ENCODE measurements at places on chromosomes 16 and 17. TPM values are rescaled to one million over a fixed set of nuclear protein-coding genes. Genes with fewer than 3 reads are reported as not detected.

DNA sequence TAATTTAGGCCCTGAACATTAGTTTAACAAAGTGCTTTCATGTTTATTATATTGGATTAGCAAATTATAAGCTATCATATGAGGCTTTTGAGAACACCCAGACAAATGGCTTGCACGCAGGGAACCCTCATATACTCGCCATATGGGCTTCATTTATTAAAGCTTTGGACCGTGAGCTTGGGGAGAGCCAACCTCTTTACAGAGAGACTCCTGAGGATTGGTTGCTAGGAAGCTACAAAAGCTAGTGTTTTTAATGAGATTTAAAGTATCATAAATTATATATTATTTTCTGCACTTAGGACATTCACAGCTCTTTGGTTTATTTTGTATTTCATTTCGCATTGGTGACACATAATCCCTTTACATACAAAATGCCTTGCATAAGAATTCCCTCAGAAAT is 193.8 kb upstream of the TOX3 start:
- DNase-seq: no peak

- no peak for DNase-seq
These were observed 2.9 kb downstream of the C16orf90 start for GRCh38 chr16:3492356-3492755.

DNA sequence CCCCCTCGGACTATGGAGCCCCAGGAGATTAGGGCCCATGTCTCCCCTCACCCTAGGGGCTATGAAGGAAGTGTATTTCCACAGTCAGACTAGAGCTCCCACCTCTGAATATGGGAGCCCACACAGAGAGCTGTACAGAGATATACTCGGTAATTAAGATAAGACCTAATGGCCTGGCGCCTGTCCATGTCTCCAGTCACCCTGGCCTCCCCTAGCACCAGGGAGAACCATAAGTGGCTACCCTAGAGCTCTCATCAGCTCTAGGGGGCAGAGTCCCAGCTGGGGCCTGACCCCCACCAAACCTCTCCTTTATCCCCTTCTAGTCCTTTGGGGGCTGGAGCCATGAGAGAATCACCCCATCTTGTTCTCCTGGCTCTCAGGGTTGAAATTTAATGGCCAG is 2.4 kb downstream of the TMEM101 start:
- DNase-seq: no peak

DNA sequence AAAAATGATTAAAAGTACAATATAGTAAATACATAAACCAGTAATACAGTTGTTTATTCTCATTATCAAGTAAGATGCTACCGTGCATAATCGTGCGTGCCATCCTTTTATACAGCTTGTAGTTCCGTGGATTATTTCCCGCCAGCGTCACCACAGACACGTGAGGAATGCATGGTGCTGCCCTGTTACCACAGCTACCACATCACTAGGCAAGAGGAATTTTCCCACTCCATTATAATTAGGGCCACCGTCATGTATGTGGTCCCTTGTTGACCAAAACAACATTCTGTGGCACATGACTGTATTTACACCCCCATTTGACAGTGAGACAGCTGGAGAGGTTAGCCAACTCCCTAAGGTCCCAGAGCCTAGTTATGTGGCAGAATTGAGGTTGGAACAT is 30.5 kb upstream of the LGALS9 start:
- no peak for DNase-seq

DNA sequence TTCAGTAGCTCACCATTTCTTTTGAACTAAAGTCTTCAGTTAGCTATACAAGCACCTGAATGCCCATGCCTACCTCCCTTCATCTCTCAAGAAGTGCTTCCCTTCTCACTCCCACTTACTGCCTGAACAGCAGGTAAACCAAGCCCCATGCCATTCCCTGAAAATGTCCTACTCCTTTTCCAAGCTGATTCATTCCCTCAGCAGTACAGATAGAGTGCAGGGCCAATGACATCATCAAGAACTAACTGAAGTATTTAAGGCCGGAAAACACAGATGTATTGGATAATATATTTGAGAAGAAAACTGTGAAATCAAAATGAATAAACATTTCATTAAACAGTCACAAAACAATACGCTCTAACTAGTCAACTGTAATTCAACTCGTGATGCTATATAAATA is 478.8 kb upstream of the CDH11 start:
- no peak for DNase-seq

- no peak for DNase-seq
These were observed 158.3 kb downstream of the ENGASE start for GRCh38 chr17:79232957-79233356.

- DNase-seq: peak; percentile 93
These were observed 19.3 kb upstream of the ADGRG3 start for GRCh38 chr16:57648581-57649442.

DNA sequence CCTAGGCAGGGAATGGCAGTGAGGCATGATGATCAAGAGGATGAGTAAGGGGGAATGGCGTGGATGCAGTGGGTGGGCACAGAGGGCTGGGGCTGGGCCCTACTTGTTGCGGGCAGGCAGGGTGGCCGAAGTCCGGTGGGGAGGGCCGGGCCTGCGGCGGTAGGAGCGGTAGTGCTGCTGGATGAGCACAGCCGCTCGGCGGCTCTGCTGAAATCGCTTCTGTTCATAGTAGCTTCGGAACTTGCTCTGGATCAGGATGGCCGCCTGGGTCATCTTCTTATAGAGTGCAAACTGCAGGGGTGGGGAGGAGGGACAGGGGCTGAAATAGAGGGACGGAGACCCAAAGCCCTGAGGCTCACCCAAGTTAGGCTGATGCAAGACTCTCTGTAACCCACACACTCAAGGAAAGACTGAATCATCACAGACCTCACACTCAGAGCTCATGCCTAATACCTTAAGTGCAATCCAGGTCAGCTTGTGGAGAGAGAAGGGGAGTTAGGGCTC is 1.5 kb upstream of the SPAG7 start:
- no peak for DNase-seq

Gene JPH3
- not detected for total RNA-seq

DNA sequence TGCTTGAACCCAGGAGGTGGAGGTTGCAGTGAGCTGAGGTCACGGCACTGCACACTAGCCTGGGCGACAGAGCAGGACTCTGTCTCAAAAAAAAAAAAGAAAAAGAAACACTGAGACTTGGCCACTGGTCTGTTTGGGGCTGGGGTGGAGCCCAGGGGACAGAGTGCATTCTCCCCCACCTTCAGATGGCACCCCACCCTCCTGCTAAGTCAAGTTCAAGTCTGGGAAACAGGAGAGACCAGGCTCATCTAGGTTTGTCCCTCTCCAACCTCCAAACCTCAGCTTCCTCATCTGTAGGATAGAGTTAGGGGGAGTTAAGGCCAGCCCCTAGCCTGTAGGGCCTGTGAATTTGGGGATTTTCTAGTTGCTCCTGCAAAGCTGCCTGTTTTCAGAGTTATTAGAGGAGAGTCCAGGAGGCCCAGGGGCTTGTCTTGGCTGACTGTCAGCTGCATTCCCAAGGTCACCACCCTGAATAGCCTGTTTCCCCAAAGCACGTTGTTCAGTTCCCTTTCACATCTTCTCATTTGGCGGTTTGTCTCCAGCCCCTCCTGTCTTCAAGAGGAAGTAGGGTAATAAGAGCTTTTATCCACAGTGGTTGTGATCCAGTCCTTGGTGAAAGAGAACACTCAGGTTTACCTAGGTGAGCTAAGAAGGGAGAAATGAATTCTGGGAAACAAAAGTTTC is 2.2 kb downstream of the MT3 start:
- no peak for DNase-seq

DNA sequence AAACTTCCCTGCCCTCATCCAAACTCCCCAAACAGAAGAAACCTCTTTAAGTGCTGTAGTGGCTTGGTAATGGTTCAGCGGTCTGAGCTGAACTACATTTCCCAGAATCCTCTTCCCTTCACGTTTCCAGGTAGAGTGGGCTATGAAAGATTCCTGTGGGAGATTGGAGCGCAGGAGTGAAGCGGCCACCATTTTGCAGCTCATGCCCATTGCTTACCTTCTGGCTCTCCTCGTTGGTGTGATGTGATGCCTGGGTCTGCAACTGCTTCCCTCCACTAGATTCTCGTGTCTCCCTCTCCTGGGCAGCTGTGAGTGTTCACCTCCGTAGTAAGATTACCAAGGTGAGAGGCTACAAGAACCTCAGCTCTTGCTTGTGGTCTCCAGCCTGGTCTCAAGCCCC is 82.1 kb downstream of the GPR139 start:
- no peak for DNase-seq

DNA sequence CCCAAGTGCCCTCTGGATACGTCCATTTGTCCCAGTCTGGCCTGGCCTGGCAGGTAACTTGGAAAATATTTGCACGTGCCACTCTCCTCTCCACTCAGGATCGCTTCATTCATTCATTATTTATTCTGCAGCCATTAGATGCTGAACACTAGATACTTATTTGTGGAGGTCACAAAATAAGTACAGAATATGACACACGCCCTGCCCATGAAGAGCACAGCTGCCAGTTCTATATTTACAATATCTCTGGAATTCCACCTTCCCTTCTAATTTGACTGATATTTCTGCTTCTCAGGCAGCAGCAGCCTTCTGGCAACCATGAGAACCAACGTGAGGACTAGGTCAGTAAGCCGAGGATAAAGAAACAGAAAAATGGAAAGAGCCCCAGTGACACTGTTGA is 20.9 kb downstream of the TRIM16 start:
- DNase-seq: no peak

Gene DDX42
- total RNA-seq: 127 TPM

All from natural killer cell (primary cell).